ENCODE measurements at places on chromosomes 4 and X. TPM values are rescaled to one million over a fixed set of nuclear protein-coding genes. Genes with fewer than 3 reads are reported as not detected.
A peak's percentile ranks its signal among the peaks of the same experiment; 100 is the strongest.

Gene TMEM255A
- polyA plus RNA-seq, result 0.04 TPM

GRCh38 chrX:290476-291166 is 9.4 kb downstream of the PLCXD1 start:
- DNase-seq, result peak; percentile 55

DNA sequence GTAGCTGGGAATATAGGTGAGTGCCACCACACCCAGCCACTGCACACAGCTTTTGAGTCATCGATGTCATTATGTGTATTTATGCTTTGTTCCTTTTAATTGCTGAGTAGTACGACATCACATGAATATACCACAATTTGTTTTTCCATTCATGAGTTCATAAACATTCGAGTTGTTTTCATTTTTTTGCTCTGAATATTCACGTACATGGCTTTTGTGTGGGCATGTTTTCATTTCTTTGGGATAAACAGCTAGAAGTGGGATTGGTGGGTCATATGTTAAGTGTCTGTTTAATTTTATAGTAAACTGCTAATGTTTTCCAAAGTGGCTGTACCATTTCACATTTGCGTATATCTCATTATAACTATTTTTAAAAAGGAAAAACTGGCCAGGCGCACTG is 45.1 kb upstream of the KDR start:
- DNase-seq, result no peak

DNA sequence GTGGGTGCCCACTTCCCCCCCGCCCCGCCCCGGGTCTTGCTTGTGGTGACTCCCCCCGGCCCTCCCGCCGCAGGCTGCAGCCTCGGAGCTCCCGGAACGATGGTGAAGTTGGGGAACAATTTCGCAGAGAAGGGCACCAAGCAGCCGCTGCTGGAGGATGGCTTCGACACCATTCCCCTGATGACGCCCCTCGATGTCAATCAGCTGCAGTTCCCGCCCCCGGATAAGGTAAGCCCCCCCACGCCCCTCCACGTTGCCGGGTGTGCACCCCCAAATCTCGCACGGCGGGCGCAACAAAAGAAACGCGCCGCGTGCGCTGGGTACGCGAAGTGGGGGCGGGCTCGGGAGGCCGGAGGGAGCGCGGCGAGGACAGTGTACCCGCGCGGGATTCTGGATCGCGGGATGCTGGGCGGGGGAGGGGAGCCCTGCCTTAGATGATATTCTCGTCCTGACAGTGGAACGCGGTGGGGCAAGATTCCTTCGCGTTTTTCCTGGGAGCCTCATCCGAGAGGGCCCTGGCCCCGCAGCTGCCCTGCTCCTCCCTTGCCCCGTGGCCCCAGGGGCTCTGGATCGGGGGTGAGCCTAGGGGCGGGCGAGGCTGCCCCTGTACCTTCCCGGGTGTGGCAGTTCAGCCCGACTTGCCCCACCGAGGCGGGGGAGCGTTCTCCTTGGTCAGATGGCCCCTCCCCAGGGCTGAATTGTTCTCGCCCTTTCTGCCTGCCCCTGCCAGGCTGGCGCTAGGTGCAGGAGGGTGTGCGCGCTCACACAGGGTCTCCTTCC is 819 bp downstream of the NSG1 start:
- no peak for DNase-seq

GRCh38 chr4:54101190-54102041 is 1.5 kb downstream of the GSX2 start:
- no peak for DNase-seq

Gene INTS12
- 34.2 TPM for polyA plus RNA-seq

Gene ITIH6
- polyA plus RNA-seq, result not detected

GRCh38 chr4:1300466-1301455 is 11.1 kb downstream of the MAEA start:
- DNase-seq, result no peak

GRCh38 chr4:140004549-140004895 is 149.5 kb downstream of the MAML3 start:
- DNase-seq, result peak; percentile 57

Gene RBM46
- polyA plus RNA-seq, result not detected

Gene PNCK
- polyA plus RNA-seq, result 3.2 TPM

GRCh38 chr4:8550691-8551090 is 29.5 kb upstream of the GPR78 start:
- DNase-seq, result no peak

GRCh38 chrX:37405956-37406355 is 56.8 kb downstream of the PRRG1 start:
- DNase-seq, result no peak

DNA sequence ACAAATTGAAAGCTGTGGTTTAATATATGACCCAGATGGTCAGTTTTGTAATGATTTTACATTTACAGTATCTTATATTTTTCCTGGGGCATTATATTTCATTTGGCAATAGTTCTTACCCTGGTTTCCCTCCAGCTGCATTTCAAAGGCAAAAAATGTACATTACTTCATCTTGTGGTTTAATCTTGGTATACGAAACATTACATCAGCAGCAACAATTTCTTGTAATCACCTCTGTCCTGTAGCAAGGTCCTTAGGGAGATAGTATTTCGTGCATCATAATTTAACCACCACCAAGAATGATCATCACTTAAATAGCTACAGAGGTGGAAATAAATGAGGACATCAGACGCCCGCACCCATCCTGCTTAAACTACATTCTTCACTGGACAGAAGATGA is 48.8 kb downstream of the HS6ST2 start:
- DNase-seq, result no peak

DNA sequence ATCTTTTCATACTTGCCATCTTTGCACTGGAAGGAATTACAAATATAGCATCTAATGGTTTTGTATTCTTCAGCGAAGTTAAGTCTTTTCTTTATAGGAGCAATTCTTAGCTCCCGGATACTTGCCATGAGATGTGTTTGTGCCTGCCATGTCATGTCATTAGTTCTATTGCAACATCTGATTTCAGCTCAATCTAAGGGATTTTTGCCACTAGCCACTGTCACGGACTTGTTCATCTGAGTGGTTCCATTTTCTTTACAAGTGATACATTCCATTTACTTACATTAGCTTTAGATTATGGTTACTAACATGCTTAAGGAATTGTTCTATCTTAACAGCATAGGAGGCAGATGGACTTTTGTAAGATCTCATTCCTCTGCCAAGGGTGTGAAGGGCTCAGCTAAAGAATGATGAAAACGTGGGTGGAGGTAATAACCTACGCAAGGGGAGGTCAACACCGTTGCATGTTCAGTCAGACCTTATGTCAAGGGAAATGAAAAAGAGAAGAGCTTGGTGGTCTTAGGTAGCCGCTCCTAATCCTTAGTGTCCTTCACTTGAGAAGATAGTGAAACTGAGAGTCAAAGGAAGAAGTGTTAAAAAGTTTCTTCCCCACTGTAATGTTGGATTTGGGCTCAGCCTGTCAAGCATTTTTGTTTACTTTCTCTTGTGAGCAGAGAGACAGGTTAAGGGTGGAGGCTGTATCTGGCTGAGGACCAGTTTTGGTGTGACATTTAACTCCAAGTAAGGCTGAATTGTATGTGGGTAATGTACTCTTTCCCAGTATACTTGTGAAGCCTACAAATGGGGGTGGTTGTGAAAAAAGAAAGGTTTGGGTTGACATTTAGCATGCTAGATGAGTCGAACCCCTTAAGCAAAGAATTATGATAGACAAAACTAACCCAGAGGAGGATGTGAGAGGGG is 3.6 kb upstream of the KLHL2 start:
- DNase-seq, result no peak

Gene C4orf17
- not detected for polyA plus RNA-seq

Gene CNGA1
- polyA plus RNA-seq, result 0.80 TPM

Gene SPINK2
- polyA plus RNA-seq, result not detected

- DNase-seq, result no peak
Observed at GRCh38 chrX:63746278-63746677, 38.7 kb downstream of the ARHGEF9 start.

DNA sequence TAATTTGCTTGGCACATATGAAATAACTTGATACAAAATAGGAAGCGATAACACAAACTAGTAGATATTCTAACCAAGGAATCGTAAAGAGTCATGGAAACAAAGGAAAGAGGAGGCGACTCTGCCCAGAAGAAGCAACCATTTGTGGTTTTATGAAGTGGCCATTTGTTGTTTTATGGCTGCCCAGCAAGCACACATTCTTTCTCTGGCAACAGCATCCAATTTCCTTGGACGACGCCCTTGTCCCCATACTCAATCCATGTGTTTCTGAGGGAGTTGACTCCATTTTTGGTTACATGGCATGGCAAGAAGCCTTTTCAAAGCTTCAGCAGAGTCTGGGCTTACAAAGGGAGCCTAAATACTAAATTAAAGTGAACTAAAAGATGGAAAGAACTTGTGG is 295.1 kb downstream of the INPP4B start:
- no peak for DNase-seq

GRCh38 chr4:89196745-89197144 is 85.4 kb downstream of the TIGD2 start:
- DNase-seq, result no peak

DNA sequence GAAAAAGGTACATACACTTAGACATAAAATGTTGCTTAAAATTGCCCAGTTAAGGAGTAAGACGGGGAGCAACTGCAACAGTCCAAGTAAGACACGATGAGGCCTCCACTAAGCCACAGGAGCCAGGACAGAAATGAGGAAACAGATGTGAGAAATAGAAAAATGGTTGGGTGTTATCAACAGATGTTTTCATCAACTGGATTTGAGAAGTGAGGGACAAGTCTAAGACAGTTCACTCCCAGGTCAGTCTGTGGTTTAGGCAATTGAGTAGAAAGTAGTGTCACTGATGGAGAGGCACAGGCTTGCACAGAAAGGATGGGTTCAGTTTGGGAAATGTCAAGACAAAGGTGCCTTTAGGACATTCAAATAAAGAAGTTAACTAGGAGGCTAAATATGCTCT is 23.5 kb upstream of the PHF8 start:
- DNase-seq, result no peak

DNA sequence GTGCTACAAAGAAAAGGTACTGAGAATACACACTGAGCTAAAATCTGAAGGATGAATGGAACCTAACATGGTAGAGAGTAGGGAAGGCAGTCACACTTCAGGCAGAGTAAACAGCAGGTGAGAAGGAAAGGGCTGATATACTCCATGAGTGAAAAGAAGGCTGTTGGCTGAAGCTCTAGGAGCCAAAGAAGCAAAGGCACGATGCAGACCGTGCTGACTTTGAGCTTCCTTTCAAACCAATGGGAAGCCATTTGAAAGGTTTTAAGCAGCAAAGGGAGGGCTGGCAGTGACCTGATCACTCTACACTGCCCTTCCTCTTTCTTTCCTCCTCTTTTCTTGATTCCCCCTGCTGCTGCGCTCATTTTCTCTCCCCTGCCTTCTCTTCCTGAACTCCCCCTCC is 66.4 kb downstream of the TMEM154 start:
- no peak for DNase-seq

Gene DDX53
- not detected for polyA plus RNA-seq

GRCh38 chr4:31088600-31089230 is 368.5 kb downstream of the PCDH7 start:
- DNase-seq, result no peak

Measured in heart left ventricle (tissue), 16 donors.